ENCODE measurements at places on chromosomes 3 and 15.

DNA sequence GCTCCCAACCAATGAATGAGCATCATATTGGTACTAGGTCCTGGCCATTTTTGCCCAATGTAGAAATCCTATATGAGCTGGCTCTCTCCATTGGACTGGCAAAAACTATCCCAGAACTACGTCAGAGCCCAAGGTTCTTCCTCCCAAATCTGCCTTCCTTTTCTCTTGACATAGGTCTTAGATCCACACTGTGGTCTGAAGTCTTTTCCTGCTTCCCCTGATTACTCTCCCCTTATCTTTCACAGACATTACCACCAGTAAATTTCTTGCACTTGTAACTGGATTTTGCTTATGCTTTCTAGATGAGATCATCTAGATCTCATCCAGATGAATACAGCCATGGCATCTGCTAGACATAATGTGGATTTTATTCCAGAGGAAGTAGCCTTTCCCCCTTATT lies 141.2 kb upstream of the GADL1 start:
- DNase-seq, result no peak

DNA sequence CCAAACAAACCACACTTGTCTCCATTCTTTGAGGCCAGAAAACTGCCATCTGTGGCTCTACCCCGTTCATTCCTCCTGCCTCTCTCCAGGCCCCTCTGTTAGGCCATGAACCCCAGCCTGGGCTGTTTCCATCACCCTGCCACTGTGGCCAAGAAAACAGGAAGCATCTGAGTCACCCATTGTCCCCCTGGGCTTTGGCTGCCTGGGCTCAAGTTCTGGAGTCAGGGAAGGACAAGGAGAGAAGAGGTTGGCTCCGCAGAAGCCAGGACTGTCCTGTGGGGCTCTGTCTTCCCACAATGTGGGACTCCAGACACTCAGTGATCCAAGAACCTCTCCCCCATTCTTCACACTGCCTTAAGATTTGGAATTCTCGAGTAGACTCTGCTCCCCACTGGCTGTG lies 14.8 kb upstream of the LCTL start:
- DNase-seq, result no peak

DNA sequence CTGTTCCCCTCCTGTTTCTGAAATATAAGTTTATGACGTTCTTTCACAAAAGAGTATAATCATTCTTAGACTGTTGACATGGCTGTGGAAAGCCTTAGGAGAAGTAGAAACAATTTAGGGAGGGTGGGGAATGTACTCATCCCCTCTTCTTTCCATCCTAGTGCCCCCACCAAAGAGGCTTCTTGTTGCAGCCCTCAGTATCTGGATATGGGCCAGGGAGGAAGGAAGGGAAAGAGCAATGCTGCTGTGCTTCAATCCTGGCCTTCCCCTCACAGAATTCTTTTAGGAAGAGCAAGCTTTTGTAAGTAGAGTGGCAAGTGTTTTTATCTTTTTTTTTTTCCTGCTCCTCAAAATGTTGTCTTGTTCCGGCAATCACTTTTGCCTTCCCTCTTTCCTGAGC lies 1.7 kb downstream of the INAFM2 start:
- no peak for DNase-seq

GRCh38 chr3:148178503-148178902 lies 519.2 kb upstream of the AGTR1 start:
- DNase-seq, result no peak

Data from stimulated activated naive CD4-positive, alpha-beta T cell (primary cell).